BJ (cell line): ENCODE measurements at places on chromosomes 5 and 9.

DNA sequence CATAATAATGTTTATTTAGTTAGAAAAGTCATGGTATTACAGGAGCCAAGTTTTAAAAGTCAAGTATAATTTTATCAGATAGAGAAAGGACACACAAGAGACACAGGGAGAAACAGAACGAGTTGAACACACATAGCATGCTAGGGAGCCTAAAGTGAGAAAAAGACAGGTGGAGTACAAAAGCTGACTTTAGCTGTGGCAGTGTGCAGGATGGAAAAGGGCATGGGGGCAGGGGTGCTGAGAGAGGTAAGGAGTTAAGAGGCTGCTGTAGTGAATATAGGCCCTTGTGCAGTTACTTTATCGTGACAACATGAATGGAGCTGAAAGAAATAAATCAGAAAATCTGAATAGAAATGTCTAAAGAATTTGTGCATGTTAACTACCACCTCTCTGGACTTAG lies 18.0 kb downstream of the HMGCS1 start:
- no peak for DNase-seq

GRCh38 chr5:34563931-34564709 lies 92.0 kb upstream of the RAI14 start:
- no peak for DNase-seq

GRCh38 chr9:97478301-97478981 lies 23.0 kb upstream of the TMOD1 start:
- DNase-seq, result no peak

DNA sequence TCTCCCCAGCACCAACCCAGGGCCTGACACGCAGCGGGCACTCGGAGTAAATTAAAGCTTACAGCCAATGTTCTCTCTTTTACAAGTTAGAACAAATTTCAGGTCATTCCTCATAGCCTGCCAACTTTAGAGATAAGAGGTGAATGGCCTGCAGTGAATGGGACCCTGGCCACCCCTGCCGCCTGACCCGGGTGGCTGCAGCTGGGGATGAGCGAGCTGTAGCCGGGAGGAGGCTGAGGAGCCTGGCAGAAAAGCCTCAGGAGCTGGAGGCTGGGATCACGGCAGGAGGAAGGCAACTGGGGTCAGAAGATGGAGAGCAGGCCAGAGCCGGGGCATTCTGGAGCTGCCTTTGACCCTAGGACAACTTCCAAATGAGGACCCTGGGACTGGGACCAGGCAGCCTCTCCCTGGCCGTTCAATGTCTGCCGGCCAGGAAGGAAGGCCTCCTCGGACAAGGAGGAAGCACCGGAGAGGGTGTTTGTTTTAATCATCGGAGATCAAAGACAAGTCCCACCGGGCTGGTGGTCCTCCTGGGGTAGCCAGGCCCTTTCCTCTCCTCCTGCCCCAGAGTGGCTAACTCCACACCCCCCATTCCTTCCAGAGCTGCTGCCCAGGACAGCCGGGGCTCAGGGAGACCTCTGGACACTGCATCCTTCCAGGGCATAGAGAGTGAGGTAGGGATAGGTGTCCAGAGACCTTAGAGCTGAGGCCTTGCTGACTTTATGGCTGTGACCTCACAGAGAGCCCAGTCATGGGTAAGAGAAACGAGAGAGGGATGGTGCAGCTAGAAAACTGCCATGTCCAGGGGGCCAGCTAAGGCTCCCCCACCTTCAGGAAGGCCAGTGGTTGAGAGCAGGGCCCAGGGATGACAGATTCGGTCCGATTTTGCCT lies 87.3 kb upstream of the LMX1B start:
- DNase-seq, result no peak
